ENCODE measurements at places on chromosomes 3 and 15. TPM values are rescaled to one million over a fixed set of nuclear protein-coding genes. Genes with fewer than 3 reads are reported as not detected.

The LRTM1 gene
- not detected for polyA plus RNA-seq

The PAQR9 gene
- polyA plus RNA-seq, result 0.06 TPM

DNA sequence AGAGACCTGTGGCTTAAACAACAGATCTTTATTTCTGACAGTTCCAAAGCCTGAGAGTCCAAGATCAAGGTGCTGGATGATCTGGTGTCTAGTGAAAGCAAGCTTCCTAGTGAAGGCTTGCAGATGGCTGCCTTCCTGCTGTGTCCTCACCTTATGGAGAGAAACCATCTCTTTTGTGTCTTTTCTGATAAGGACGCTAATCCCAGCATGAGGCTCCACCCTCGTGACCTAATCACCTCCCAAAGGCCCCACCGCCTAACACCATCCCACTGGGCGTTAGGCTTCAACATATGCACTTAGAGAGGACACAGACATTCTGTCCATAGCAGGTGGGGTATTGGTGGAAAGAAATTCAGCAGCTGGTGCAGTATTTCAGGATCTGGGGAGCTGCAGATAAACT is 19.8 kb upstream of the LYSMD4 start:
- no peak for DNase-seq

The CAMKV gene
- 0.06 TPM for polyA plus RNA-seq

DNA sequence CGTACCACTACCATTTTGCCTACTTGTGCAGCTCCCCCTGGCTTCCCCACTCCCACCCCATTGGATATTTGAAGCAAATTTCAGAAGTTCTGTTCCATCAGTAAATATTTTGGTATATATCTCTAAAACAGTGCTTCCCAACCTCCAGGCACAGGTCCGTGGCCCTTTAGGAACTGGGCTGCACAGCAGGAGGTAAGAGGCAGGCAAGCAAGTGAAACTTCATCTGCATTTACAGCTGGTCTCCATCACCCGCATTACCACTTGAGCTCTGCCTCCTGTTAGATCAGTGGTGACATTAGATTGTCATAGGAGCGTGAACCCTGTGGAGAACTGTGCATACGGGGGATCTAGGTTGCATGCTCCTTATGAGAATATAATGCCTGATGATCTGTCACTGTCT is 97.2 kb upstream of the LRRFIP2 start:
- no peak for DNase-seq

Data from right lung (tissue), 10 donors.